Stimulated activated naive B cell treated with anti-CD40 and anti-IgM and Interleukin-4, amounts not matched to agents 10 μg/mL and 1 μg/mL and 100 μg/mL, for 72 hours (primary cell): ENCODE measurements at places on chromosomes 2 and 18.

DNA sequence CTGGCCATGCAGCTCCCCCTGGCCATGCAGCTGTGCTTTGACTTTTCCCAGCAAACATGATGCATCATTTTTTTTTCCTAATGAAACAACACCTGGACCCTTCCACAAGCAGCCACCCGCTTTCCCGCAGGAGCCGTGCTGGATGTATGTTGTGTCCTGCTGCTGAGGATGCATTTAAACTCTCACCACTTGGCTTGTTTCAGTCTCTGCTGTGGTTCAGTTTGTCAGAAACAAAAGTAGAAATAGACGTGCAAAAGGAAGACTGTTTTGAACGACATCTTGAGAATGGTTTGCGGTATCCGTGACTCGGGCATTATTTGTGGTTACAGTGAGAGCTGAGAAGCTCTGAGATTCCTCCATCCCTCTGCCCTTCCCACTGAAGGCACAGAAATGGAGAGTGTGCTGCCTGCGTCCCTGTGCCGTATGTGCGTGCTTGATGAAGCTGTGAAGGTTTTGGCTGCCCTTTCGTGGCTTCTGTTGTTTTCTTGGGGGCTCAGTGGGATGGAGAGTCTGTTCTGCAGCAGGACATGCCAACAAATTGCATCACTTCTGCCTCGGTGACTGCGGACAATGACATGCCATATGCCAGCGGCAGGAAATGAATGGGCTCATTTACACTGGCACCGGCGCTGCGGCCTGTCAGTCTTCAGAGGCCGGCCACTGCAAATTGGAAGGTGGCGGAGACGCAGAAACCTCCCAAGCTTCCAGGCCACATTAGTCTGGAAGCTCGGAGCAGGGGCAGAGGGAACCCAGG lies 417.7 kb upstream of the SALL3 start:
- DNase-seq, result no peak

DNA sequence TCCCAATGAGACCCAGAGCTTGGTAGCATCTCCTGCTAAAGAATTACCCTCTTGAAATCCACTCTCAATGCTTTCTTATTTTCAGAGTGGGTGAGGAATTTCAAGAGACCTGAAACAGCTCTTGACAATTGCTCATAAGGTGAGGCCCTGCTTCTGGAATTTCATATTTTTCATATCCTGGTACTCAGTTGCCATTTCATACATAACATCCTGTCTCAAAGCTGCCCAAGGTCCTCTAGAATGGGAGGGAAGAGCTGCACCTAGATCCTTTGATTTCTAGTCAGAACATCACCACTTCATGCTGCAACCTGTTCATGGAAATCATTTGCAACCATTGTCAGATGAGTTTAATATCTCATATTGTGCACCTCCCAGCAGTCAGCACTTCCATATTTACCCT lies 404.8 kb upstream of the GALNT5 start:
- DNase-seq, result no peak

DNA sequence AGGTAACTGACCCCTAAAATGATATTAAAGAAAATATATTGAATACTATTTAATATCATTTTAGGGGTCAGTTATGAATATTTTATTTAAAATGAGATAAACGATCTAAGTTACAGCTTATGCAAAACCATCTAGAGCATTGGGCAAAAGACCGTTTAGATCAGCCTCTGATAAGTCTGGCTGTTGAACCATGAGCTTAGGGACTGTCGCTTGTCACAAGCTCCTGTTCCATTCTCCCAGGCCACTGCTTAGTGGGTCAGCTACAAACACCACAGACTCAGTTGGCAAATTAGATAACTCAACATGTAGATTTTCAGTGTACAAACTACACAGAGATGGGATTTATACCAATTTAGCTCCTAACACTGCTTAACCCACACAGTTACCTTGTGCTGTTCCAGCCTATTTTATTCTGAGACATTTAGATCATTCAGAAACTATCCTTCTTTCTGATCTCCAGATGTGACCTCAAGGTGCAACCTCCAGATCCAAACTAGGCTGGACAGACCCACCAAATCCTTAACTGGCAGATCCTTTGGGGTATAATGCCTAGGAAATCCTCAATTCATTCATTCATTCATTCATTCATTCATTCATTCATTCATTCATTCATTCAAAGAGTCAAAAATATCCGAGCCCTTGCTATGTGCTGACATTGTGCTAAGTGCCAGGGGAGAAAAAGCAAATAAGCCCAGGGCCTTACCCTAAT lies 82.8 kb downstream of the HRH4 start:
- no peak for DNase-seq

GRCh38 chr2:153873052-153874048 lies 1.6 kb downstream of the GALNT13 start:
- DNase-seq, result no peak

DNA sequence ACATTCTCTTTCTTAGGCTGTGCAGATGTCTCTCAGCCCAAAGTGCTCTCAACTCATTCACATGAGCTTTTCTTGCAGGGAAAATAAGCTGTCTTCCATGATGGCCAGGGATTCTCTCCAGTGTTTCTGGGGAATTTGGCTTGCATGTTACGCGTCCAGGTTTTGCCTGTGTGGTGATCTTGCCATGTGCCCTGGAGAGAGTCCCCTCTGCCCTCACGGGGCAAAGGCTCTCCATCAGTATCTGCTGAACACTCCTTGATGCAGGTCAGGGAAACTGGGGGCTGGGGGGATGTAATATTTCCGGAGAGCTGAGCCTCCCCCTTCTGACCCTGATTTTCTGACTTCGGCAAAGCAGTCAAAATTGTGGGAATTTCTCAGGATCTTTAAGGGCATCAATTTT lies 87.6 kb downstream of the ACKR3 start:
- DNase-seq, result no peak

GRCh38 chr2:222751238-222751637 lies 79.8 kb downstream of the MOGAT1 start:
- DNase-seq, result no peak
